ENCODE measurements at places on chromosomes 16 and 17.

GRCh38 chr17:1112875-1113274 is 66.9 kb downstream of the ABR start:
- H3K27ac ChIP-seq, result no peak overlapping the region
- no peak overlapping the region for H3K4me3 ChIP-seq
- no peaks in the 10 kb centered on the region for H3K36me3 ChIP-seq
- no peak for DNase-seq
- peaks cover 12% of the 10 kb centered on the region for H3K4me1 ChIP-seq

GRCh38 chr16:3637371-3637923 is 17.0 kb upstream of the DNASE1 start:
- no peaks in the 10 kb centered on the region for H3K4me1 ChIP-seq
- H3K4me3 ChIP-seq, result no peak overlapping the region
- no peak overlapping the region for H3K27ac ChIP-seq

DNA sequence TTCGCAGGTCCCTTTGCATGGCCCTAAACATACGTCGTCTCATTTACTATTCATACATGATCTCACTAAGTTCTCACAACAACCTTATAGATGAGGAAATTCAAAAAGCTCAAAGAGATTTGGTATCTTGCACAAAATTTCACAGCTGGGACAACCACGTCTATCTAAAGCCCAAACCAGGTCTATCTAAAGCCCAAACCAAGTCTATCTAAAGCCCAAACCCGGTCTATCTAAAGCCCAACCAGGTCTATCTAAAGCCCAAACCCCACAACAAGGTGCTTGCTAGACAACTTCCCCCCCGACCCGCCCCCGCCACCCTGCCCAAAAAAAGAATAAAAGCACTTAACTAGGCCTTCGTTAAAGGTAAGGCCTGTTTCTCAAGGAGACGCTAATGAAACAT is 174.9 kb downstream of the VPS53 start:
- no peak overlapping the region for H3K4me3 ChIP-seq
- H3K27me3 ChIP-seq, result no peaks in the 10 kb centered on the region
- no peak for DNase-seq
- no peak overlapping the region for H3K27ac ChIP-seq
- H3K4me1 ChIP-seq, result no peaks in the 10 kb centered on the region
- H3K36me3 ChIP-seq, result no peaks in the 10 kb centered on the region

- H3K4me3 ChIP-seq, result no peak overlapping the region
- DNase-seq, result no peak
- no peak overlapping the region for H3K27ac ChIP-seq
- no peaks in the 10 kb centered on the region for H3K4me1 ChIP-seq
- no peaks in the 10 kb centered on the region for H3K36me3 ChIP-seq
- no peaks in the 10 kb centered on the region for H3K27me3 ChIP-seq
Measured at GRCh38 chr17:57493171-57493570, 236.8 kb downstream of the MSI2 start.

DNA sequence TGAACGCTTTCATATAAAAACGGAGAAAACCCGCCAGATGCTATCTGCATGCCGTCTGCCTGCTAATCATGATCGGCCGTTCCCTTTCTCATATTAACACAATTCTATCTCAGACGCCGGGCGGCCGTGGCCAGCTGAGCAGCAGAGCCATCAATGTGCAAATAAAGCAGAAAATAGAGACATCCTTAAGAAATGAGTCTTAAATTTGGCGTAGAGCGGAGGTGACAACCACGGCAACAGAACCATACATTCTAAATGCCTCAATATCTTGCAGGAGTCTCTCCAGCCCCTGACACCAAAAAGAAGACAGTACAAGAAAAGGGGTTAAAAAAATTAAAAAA is 2.7 kb upstream of the IRX5 start:
- H3K4me1 ChIP-seq, result no peaks in the 10 kb centered on the region
- no peak for DNase-seq
- H3K27me3 ChIP-seq, result peaks cover 9% of the 10 kb centered on the region
- H3K36me3 ChIP-seq, result no peaks in the 10 kb centered on the region
- H3K27ac ChIP-seq, result peak overlapping the region; percentile 60

GRCh38 chr16:55559233-55559632 is 7.3 kb upstream of the CAPNS2 start:
- H3K36me3 ChIP-seq, result no peaks in the 10 kb centered on the region
- no peaks in the 10 kb centered on the region for H3K4me1 ChIP-seq
- DNase-seq, result no peak
- no peak overlapping the region for H3K27ac ChIP-seq
- no peaks in the 10 kb centered on the region for H3K27me3 ChIP-seq
- no peak overlapping the region for H3K4me3 ChIP-seq

GRCh38 chr16:78094166-78094565 is 5.3 kb upstream of the WWOX start:
- no peak overlapping the region for H3K27ac ChIP-seq
- no peaks in the 10 kb centered on the region for H3K36me3 ChIP-seq
- no peak overlapping the region for H3K4me3 ChIP-seq
- H3K4me1 ChIP-seq, result no peaks in the 10 kb centered on the region
- no peaks in the 10 kb centered on the region for H3K27me3 ChIP-seq

DNA sequence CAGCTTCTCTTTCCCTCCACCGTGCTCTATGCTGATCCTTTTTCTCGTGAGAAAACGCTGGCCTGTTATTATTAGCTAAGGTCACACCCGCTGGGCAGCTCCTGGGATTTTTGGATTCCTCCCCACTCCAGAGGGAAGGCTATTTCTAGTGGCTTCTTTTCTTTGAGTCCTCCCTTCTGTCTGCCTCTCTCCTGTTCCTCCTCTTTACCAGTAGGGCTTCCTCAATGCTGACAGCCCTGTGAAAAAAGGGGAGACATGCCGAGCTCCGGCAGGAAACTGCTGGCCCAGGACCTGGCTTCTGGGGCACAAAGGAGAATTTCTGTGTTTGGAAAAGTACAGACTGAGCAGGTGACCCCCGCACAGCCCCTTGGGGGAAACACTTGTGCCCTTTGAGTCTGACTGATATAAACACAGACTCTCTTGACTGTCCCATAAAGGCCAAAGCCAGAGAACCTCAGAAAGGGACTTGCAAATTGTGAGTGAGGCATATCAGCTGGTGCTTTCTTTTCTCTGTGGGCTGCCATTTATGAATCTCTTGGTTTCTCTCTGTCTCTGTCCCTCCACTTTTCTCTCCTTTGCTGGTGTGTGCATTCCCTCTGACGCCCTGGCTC is 14.0 kb upstream of the RNF135 start:
- H3K4me1 ChIP-seq, result no peaks in the 10 kb centered on the region
- no peak for DNase-seq
- H3K27me3 ChIP-seq, result no peaks in the 10 kb centered on the region
- no peak overlapping the region for H3K4me3 ChIP-seq
- H3K27ac ChIP-seq, result peak overlapping the region; percentile 39
- H3K36me3 ChIP-seq, result no peaks in the 10 kb centered on the region

DNA sequence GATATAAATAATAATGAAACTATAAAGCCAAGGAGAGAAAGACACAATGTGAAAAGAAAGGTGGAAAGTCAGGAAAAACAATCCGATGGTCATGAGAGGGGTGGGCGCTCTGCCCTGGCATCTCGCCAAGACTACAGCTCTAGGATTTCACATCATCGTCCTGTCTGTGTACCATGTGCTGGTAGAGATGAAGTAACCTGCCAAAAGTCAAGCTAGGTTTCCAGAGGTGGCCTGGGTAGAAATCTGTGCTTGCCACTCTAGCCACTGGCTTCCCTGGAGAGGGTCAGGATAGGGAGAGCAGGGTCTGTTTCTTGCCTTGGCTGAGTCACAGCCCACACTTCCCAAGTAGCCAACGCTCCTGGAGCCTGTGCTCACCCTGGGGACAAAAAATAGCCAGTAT is 31.0 kb upstream of the TRAP1 start:
- no peak overlapping the region for H3K4me3 ChIP-seq
- no peak overlapping the region for H3K27ac ChIP-seq
- H3K36me3 ChIP-seq, result no peaks in the 10 kb centered on the region
- H3K4me1 ChIP-seq, result no peaks in the 10 kb centered on the region

DNA sequence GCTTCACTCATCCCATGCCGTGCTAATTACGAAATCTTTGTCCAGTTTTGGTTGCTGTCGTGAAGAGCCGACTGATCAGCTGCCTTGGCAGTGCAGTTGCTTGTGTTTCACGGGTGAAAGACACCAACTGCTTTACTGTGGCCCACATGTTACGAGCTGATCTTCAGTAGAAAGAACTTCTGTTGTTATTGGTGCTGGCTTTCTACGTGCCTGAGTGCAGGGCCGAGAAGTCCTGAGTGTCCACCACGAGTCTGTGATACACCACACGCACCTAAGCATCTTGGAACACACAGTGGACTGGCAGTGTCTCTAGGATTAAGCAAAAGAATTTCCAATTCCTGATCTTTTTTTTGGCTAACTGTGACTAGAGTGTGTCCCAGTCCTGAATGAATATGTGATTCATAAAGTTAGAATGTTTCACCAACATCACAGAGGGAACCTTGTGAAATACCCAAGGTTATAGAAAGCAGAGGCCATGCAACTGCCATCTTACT is 70.4 kb upstream of the CLEC18A start:
- no peaks in the 10 kb centered on the region for H3K4me1 ChIP-seq
- no peak overlapping the region for H3K4me3 ChIP-seq
- no peak for DNase-seq
- H3K27ac ChIP-seq, result no peak overlapping the region
- H3K36me3 ChIP-seq, result no peaks in the 10 kb centered on the region

DNA sequence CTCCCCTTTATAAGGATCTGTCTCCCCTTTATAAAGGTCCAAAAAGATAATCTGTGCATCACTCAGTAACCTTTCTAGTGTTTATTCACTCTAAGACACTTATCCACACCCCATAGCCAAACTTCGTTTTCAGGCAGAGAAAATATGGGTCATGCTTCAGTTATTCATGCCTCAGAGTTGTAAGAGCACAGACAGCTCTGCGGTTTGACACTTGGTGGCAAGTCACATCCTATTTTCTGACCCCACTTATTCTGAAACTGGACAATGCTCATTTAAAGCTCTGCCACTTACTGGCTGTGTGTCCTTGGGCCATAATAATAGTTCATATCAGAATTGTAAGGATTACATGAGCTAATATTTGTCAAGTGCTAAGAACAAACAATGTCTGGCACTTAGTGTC is 2.0 kb upstream of the KRTAP2-1 start:
- no peak overlapping the region for H3K27ac ChIP-seq
- no peaks in the 10 kb centered on the region for H3K27me3 ChIP-seq
- no peak for DNase-seq
- no peak overlapping the region for H3K4me3 ChIP-seq
- no peaks in the 10 kb centered on the region for H3K36me3 ChIP-seq
- H3K4me1 ChIP-seq, result no peaks in the 10 kb centered on the region

- DNase-seq, result no peak
- no peaks in the 10 kb centered on the region for H3K36me3 ChIP-seq
- no peak overlapping the region for H3K4me3 ChIP-seq
- no peak overlapping the region for H3K27ac ChIP-seq
- H3K4me1 ChIP-seq, result peaks cover 16% of the 10 kb centered on the region
- H3K27me3 ChIP-seq, result peaks cover 13% of the 10 kb centered on the region
Measured at GRCh38 chr16:89199241-89200123, 855 bp downstream of the SLC22A31 start.

DNA sequence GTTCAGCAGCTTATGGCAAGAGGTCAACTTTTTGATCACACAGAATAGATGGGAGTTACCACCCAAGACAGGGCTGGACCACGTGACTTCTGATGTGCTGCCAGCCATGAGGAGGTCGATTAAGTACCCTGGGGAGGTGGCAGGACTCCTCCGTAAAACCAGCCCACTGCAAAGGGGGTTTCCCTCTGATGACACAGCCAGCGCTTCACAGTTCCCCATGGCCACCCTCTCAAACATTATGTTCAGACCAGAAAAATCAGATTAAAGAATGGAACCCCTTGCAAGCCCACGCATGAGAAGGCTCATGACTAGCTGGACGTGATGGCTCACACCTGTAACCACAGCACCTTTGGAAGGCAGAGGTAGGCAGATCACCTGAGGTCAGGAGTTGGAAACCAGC is 222.9 kb downstream of the CPPED1 start:
- H3K4me1 ChIP-seq, result no peaks in the 10 kb centered on the region
- no peak overlapping the region for H3K27ac ChIP-seq
- no peaks in the 10 kb centered on the region for H3K36me3 ChIP-seq

DNA sequence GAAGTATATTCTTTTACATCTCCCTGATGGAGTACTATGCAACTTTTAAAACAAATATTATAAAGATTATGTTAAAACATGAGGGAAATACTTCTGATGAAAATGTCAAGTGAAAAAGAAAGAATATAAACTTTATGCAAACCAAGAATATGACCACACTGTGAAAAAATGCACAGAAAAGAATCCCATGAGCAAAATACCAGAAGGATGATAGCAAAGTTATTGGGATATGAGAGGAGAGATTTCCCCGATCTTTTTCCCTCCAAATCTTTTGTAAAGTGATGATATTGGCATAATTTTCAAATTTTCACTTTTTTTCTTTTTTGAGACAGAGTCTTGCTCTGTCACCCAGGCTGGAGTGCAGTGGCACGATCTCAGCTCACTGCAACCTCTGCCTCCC is 36.6 kb upstream of the SMURF2 start:
- H3K27me3 ChIP-seq, result no peaks in the 10 kb centered on the region
- no peak overlapping the region for H3K27ac ChIP-seq
- H3K36me3 ChIP-seq, result no peaks in the 10 kb centered on the region
- H3K4me1 ChIP-seq, result no peaks in the 10 kb centered on the region
- no peak for DNase-seq

- H3K4me1 ChIP-seq, result no peaks in the 10 kb centered on the region
- H3K4me3 ChIP-seq, result no peak overlapping the region
- no peaks in the 10 kb centered on the region for H3K27me3 ChIP-seq
- H3K27ac ChIP-seq, result no peak overlapping the region
- H3K36me3 ChIP-seq, result no peaks in the 10 kb centered on the region
Measured at GRCh38 chr17:5877366-5877765, 192.8 kb upstream of the WSCD1 start.

DNA sequence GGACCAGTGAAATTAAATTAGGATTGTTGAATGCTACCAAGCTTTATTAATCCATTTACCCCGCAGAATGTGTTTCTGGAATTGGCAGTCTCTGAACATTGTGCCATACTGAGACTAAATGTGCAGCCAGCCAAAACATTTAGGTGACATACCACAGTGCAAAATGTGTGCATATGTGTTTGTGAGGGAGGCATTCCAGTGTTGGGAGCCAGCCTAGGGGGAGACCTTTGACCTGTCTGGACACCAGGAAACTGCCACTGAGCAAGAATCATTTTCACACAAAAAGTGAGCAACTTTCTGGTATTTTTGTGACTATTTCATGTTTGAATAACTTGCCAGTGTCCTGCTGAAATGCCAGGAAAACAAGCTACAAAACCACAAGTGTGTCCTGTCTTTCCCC is 64.7 kb upstream of the SLC12A3 start:
- DNase-seq, result no peak
- no peaks in the 10 kb centered on the region for H3K4me1 ChIP-seq
- H3K4me3 ChIP-seq, result no peak overlapping the region
- H3K27ac ChIP-seq, result no peak overlapping the region
- no peaks in the 10 kb centered on the region for H3K36me3 ChIP-seq

- H3K4me3 ChIP-seq, result no peak overlapping the region
- no peak overlapping the region for H3K27ac ChIP-seq
- no peaks in the 10 kb centered on the region for H3K27me3 ChIP-seq
- H3K4me1 ChIP-seq, result peaks cover 4% of the 10 kb centered on the region
Measured at GRCh38 chr17:17231621-17232302, 5.2 kb downstream of the FLCN start.

GRCh38 chr16:15644267-15644961 is 1.5 kb upstream of the MARF1 start:
- DNase-seq, result no peak
- H3K36me3 ChIP-seq, result no peaks in the 10 kb centered on the region
- H3K27me3 ChIP-seq, result no peaks in the 10 kb centered on the region

- H3K4me3 ChIP-seq, result no peak overlapping the region
- no peak for DNase-seq
- no peaks in the 10 kb centered on the region for H3K27me3 ChIP-seq
- H3K36me3 ChIP-seq, result no peaks in the 10 kb centered on the region
Measured at GRCh38 chr16:4981473-4981872, 23.3 kb downstream of the SEC14L5 start.

GRCh38 chr16:49489686-49490320 is 116.2 kb downstream of the C16orf78 start:
- no peak overlapping the region for H3K27ac ChIP-seq
- H3K4me1 ChIP-seq, result no peaks in the 10 kb centered on the region
- no peak overlapping the region for H3K4me3 ChIP-seq
